Occipital lobe (tissue), 3 donors: ENCODE measurements at places on chromosomes 5 and 9. TPM values are rescaled to one million over a fixed set of nuclear protein-coding genes. Genes with fewer than 3 reads are reported as not detected.

Gene GPX3
- 12.3 TPM for total RNA-seq

Gene ANKRD31
- total RNA-seq = 0.94 TPM

Gene PLPP1
- total RNA-seq = 31.5 TPM

Gene TNC
- 73.6 TPM for total RNA-seq

Gene IL9
- total RNA-seq = not detected

Gene CCT5
- 271 TPM for total RNA-seq

Gene C5orf34
- total RNA-seq = 4.4 TPM

Gene SPEF2
- total RNA-seq = 9.0 TPM
